ENCODE measurements at places on chromosomes 7 and 10.
A peak's percentile ranks its signal among the peaks of the same experiment; 100 is the strongest.

DNA sequence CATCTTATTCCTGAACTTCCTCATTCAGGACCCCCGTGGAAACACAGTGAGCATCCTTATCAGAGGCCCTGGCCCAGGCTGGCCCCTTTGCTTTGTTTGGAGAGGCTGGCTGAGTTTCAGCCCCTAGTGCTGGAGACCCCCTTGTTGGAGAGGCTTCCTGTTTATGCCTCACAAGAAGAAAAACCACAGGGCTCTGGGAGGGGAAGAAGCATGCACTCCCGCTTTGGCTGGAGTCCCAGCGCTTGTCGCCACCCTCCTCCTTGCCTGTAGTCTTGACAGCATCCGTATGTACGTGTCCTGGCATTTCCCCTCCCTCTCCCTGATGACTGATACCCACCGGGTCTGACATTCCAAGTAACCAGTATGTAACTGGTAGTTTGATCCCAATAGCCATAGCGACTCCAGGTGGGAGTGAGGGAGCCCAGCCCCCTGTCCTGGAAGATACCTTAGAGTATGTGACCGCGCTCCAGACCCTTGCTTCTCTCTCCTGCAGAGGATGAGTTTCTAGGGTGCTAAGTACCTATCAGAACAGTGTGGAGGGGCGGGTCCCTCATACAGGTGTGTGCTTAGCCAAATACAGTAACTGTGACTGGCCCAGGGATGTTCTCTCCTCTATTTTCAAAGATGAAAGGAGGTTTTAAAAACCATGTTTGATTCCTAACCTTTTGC is 6.9 kb upstream of the ATP6V0E2 start:
- DNase-seq: no peak

- no peak for DNase-seq
Measured at GRCh38 chr7:44150966-44151941, 10.1 kb upstream of the MYL7 start.

- DNase-seq: no peak
Measured at GRCh38 chr10:71232089-71232998, 20.0 kb downstream of the UNC5B start.

DNA sequence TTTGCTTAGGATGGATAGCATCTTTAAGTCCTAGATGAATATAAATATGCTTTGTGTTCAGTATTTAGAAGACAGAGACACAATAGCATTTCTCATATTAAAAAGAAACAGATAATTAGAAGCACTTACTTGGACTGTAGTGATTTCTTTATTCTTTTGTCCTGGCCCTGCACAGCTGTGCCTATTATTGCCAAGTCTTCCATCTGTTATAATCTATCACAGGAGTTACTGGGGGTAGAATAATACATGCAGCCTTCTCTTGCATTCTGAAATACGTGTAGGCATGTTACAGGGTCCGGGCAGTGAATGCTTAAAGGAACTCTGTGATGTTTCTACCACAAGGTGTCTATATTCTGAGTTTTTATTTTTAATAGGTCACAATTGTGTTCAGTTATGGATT is 461.5 kb upstream of the COBL start:
- DNase-seq: no peak

DNA sequence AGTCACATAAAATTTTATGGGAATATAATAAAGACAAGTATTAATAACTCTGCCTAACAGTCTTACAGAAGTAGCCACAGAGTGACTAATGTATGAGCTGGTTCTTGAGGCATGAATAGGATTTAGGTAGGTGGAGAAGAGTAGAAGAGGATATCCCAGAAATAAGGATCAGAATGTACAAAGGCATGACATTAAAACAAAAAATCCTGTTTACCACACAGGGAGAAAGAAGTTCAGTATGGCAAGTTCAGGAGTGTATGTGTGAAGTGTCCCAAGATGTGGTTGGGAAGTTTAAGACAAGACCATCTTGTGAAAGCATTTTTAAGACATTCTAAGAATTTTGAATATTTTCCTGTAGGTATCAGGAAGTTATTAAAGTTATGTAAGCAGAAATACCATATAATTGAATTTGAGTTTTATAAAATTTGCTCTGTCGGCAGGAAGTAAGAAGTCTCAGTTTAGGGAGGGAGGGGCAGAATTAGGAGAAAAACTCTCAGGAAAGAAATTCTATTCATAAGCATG is 64.7 kb upstream of the CAV2 start:
- DNase-seq: no peak

- no peak for DNase-seq
Measured at GRCh38 chr10:59346321-59346720, 16.0 kb downstream of the FAM13C start.

- DNase-seq: no peak
Measured at GRCh38 chr7:157900011-157900410, 563.2 kb downstream of the DNAJB6 start.

DNA sequence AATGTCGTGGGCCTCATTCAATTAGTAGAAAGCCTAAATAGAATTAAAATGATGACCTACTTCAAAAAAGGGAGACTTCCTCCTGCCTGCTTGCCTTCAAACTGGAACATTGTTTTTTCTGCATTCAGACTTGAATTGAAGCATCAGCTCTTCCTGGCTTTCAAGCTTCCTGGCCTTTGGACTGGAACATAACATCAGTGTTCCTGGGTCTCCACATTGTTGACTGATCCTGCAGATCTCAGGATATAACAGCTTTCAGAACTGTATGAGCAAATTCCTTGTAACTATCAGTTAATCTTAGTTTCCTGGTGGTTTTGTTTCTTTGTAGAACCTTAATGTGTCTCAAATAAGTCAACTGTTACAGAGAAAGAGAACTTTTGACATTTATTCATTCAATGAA is 18.6 kb downstream of the MAGI2 start:
- DNase-seq: no peak

DNA sequence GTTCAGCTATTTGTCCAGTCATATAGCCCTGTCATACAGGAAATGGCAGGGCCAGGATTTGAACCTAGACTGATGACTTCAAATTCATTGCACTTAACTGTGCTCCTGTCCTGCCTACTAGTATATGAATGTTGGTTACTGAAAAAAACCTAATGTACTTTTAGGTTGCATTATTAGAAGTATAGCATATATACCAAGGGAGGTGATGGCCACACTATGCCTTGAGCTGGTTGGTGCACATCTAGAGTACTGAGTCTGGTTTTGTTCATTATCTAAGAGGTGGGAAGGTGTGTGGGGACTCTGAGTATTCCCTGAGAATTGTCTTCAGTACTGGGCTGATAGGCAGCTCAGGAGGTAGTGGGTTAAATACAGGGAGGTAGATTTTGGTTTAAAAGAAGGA is 88.0 kb downstream of the NEURL1 start:
- DNase-seq: no peak

- no peak for DNase-seq
Measured at GRCh38 chr7:154859747-154860620, 142.9 kb downstream of the PAXIP1 start.

DNA sequence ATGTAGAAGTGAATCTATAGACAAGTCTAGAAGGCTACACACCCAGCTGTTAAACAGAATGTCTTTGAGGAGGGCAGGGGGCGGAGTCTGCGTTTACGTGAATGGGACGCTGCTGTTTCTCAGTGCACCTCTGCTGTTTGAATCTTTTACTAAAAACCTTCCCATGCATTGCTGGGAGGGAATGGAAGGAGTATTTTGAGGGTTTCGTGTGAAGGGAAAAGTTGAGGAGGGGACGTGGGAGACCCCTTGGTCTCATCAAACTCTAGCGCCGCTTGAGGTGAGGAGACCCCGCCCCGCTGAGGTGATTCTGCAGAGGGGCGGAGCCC is 492 bp upstream of the VCL start:
- no peak for DNase-seq

GRCh38 chr10:69878038-69878437 is 76.3 kb downstream of the COL13A1 start:
- DNase-seq: no peak

GRCh38 chr10:22481687-22482539 is 136.6 kb downstream of the SPAG6 start:
- DNase-seq: no peak

DNA sequence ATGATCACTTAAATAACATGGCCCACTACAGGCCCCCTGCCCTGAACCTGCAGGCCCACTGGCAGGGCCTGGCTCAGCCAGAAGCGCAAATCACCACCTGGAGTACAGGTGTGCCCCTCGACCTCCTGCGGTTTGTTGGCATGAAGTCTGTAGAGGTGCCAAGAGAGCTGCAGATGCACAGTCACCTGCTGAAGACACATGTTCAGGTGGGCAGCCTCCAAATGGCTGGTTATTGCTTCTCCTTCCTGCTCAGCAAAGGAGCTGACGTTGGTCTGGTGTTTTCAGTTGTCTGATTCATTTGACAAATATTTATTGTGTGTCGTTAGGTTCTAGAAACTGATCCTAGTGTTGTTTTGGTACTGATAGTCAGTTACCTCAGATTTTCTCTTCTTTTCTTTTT is 29.0 kb downstream of the DHTKD1 start:
- DNase-seq: no peak

DNA sequence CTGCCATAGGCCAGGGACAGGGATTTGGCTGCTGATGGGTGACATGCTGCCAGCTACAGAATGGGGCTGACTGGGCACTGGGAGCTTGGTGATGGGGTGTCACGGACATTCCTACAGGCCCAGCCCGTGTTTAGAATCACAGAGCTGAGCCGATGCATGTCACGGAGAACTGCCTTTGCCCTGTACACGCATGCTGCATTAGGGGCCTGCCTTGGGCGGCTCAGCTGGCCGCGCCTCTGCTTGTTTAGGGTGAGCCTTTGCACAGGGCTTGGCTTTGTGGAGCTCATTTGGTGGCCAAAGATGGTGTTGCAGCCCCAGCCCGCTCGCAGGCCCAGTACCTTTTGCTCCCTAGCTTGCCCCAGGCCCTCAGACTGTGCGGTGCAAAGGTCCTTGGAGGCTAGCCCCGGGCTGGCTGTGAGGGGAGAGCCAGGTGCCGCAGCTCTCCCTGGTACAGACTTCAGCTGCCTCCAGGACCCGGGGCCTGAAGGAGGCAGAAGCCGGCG is 108.4 kb upstream of the BTBD16 start:
- DNase-seq: no peak

GRCh38 chr10:117214401-117214800 is 17.1 kb downstream of the KCNK18 start:
- no peak for DNase-seq

- no peak for DNase-seq
Measured at GRCh38 chr7:130288829-130289228, 4.1 kb upstream of the CPA4 start.

GRCh38 chr7:22662036-22662435 is 65.0 kb upstream of the IL6 start:
- no peak for DNase-seq

DNA sequence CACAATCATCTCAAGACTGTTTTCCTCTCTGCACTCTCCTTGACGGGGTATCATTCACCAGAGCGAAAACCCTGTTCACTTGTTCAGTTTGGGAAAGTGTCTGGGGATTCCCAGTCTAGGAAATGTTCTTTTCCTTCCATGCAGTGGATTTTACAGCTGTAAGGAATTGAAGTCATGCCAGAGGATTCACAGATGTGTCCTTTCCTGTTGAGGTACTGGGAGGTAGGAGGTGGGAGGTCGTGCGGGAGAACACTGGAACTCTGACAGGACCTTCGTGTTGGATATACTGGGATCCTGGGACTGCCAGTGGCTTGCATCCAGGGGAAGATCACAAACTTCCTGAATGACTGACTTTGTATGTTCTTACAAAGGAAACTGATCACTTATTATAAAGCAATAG is 185.5 kb downstream of the BMPER start:
- no peak for DNase-seq

- DNase-seq: no peak
Measured at GRCh38 chr7:35448486-35448885, 194.6 kb upstream of the TBX20 start.

- DNase-seq: no peak
Measured at GRCh38 chr10:5364374-5364773, 392 bp upstream of the UCN3 start.

DNA sequence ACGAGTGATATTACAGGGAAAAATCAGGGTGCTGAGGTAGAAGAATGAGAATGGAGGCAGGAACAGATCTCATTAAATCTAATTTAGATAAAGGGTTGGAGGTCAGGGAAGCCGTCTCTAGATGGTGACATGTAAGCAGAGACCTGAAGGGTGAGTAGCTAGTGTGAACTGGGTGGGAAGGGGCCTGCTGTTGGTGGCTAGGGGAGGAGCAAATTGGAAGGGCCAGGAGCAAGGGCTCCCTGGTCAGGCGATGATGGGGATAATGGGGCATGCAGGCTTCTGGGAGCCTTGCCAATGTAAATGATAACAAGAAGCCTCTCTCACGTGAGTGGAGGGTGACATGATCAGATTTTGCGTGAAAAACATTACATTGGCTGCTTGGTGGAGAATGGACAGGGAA is 76.3 kb downstream of the WDFY4 start:
- DNase-seq: no peak

DNA sequence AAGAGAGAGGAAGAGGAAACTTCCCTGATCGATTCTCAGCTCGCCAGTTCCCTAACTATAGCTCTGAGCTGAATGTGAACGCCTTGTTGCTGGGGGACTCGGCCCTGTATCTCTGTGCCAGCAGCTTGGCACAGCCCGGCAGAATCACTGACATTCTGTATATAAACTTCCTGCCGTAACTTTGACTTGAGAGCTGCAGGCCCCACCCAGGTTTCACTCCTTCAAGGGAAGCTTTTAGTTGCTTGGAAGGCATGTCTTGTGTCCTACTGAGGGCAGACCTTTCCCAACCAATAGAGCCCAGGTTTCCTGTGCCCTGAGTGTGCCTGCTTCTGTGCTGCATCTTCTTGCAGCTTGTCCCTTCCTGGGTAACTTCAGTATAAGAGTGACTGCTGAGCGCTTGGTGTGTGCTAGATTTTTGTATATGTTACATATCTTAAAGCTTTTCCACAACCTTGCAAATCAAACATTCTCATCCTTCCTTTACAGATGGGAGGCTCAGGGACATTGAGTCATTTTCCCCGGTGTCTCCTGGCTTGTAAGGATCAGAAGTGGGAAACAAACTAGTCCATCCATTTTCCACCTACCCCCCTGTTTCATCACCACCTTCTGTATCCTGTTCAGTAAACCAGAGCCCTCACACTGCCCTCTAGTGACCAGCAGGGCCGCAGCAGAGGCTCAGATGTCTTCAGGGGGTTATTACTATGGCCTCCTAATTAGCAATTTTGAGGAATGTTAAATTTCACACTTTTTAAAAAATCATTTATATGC is 225.2 kb upstream of the PRSS58 start:
- DNase-seq: peak; percentile 53

GRCh38 chr7:138138244-138138643 is 62.0 kb downstream of the AKR1D1 start:
- DNase-seq: no peak

- no peak for DNase-seq
Measured at GRCh38 chr10:441659-442058, 247.8 kb downstream of the DIP2C start.

GRCh38 chr10:79111427-79111826 is 42.7 kb downstream of the ZMIZ1 start:
- no peak for DNase-seq

- DNase-seq: no peak
Measured at GRCh38 chr10:29543715-29544114, 91.1 kb downstream of the SVIL start.

- DNase-seq: no peak
Measured at GRCh38 chr7:31059551-31059950, 7.4 kb downstream of the ADCYAP1R1 start.

Measured in naive thymus-derived CD4-positive, alpha-beta T cell (primary cell).